Foreskin keratinocyte (primary cell): ENCODE measurements at places on chromosomes 2 and 18.

DNA sequence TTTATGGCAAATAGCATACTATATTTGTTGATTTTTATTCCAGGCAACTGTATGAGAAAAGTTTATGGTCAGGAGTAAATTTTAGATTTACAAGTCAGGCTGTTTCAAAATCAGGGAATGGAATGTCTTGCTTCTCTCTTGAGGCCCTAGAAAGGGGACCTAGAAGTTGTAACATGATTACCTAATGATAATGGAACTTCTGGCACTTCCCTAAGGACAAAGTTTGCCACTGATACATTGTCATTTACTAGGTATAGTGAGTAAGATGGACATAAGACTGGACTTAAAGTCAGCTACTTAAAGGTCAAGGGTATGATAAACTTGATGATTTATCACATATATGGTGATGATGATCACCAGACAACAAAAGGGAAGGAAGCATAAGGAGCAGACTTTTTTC lies 103.3 kb upstream of the VRK2 start:
- peak; percentile 6 for DNase-seq

GRCh38 chr2:45329045-45329677 lies 281.9 kb downstream of the SRBD1 start:
- DNase-seq: no peak

- no peak for DNase-seq
Measured at GRCh38 chr2:120383631-120384340, 37.9 kb downstream of the INHBB start.

DNA sequence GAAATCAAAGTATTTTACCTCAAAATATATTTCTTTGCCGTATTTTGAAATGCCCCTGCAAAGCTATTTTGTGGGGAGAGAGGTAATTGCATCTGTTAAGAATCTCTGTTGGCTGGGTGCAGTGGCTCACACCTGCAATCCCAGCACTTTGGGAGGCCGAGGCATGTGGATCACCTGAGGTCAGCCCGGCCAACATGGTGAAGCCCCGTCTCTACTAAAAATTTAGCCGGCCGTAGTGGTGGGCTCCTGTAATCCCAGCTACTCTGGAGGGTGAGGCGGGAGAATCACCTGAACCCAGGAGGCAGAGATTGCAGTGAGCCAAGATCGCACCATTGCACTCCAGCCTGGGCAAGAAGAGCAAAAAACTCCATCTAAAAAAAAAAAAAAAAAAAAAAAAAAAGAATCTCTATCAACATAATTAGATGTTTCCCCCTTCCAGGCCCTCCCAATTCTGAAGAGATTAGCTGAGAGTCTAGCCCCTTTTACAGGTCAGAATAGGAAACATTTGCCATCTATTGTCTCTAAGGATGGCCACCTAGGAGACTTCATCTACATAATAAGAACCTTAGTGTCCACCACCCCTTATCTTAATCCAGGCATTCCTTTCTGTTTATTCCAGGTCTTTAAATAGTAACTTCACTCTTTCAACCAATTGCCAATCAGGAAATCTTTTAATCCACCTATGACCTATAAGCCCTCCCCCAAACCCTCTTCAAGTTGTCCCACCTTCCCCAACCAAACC lies 3.5 kb upstream of the TRAPPC8 start:
- DNase-seq: no peak

GRCh38 chr18:45828917-45829811 lies 3.7 kb downstream of the SIGLEC15 start:
- DNase-seq: no peak

GRCh38 chr2:151842830-151843690 lies 14.8 kb upstream of the ARL5A start:
- DNase-seq: no peak

DNA sequence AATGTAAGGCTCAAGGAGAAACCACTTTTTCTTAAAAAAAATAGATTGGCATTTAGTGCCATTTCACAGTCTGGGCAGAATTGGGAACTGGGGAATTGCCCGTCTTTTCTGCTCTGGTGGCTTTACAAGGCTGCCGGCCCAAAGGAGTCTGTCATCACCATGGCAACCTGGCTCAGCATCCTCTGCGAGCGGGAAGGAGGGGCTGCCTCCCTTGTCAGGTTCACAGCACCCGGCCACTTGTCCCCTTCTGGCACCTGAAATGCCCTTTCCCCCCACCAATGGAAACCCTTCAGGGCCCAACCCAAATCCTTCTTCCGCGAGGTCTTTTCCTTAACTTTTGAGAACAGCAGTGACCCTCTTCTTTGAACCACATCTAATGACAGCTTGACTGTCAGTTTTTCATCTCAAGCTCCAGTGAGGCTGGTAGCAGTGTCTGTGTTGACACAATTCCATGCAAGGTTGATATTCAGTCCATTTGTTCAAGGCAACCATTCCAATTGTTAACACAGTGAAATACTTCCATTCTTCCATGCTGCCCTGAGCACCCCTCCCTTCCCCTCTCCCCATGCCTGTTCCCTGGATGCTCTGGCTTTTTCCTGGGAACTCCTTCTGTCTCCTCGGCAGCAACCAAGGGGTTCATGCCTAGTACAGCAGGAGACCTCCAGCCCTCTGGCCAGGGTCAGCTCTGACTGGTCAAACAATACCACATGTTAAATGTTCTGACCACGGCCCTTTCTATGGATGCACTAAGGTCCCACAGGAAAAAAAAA lies 79.6 kb downstream of the DNER start:
- no peak for DNase-seq

DNA sequence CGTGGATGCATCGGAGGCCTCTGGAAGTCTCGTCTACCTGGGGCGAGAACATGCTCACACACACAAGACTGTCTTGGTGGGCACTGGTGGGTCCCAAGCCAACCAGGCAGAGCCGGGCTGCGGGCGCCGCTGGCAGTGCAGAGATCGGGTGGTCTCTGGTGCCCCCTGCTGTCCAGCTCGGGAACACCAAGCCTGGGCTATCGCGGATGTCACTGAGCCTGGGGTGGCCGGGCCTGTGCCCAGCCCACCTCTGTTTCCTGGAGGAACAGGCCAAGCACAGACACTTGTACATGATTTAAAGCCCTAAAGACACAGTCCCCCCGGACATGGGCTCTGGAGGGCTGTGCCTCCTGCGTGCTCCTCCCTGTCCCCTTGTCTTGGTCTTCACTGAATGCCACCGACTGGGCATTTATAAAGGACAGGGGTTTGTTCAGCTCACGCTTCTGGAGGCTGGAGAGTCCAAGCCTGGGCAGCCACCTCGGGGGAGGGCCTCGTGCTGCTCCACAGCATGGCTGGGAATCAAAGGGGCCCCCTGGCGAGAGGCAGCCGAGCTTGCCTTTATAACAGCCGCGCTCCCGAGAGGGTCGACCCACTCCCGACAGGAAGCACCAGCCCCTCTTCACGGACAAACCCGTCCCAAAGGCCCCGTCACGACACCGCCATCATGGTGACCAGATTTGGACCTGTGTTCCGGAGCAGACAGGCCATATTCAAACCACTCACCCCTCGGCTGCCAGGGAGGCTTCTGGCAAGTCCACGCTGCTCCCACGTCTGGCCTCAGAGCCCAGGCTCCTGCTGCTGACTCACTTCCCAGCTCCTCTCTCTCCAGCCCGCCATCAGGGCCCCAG lies 3.6 kb upstream of the OTOS start:
- no peak for DNase-seq

DNA sequence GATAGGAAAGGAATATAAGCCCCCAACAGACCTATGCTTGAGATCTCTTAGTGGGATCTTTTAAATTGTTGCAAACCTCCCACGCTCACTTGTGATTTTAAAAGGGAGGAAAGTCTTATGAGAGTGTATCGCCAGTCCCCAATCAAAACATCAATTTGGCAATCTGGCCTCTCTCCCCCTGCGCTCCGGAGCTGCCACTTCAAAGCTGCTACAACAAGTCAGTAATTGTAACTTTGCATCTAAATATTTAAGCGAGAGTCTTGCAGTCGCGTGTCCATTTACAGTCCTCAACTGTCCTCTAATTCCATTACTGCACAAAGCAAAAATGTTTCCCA lies 8.4 kb downstream of the PAX3 start:
- DNase-seq: no peak

- DNase-seq: no peak
Measured at GRCh38 chr2:191713837-191714236, 35.9 kb downstream of the NABP1 start.

- DNase-seq: no peak
Measured at GRCh38 chr2:65969161-65969560, 465.8 kb upstream of the MEIS1 start.

DNA sequence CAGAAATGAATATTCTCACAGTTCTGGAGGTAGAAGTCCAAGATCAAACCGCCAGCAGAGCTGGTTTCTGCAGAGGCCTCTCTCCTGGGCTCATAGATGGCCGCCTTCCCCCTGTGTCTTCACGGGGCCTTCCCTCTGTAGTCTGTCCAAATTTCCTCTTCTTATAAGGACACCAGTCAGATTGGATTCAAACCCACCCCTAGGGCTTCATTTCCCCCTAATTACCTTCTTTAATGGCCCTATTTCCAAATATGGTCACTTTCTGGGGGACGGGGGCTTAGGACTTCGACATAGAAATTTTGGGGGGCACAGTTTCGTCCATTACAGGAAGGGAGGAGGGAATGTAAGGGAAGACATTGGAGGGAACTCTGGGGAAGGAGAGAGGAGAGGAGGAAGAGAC lies 132.6 kb downstream of the DDX1 start:
- DNase-seq: no peak

- DNase-seq: no peak
Measured at GRCh38 chr2:232328516-232329460, 49.8 kb upstream of the ALPP start.

- no peak for DNase-seq
Measured at GRCh38 chr18:28875059-28875458, 698.1 kb upstream of the CDH2 start.

- no peak for DNase-seq
Measured at GRCh38 chr2:62195421-62196277, at the start of gene B3GNT2. TSS of gene B3GNT2 (plus strand) at chr2:62196115. CDS start at chr2:62222221, 26,106 bp downstream.

- DNase-seq: peak; percentile 63
Measured at GRCh38 chr2:68918497-68918896, 34.2 kb downstream of the GKN2 start.

- DNase-seq: no peak
Measured at GRCh38 chr2:165787334-165787733, 6.7 kb downstream of the GALNT3 start.

- DNase-seq: no peak
Measured at GRCh38 chr2:49306925-49307324, 152.6 kb upstream of the FSHR start.

DNA sequence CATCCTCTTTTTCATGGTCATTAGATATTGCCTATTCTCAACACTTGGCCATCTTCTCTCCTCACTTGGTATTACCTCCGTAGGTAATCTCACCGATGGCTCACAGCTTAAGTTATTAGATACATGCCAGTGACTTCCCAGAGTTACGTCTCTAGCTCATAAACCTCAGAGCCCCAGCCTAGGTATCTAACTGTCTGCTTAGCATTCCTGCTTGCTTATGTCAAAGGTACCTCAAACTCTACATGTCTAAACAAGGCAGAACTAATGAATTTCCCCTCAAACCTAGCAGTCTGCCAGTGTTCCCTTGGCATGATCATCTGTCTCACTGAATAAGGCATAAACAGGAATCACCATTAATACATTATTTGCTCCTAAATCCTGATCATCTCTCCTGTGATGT lies 27.7 kb upstream of the ZNF638 start:
- DNase-seq: peak; percentile 95

- DNase-seq: no peak
Measured at GRCh38 chr18:59881728-59882656, 17.8 kb upstream of the PMAIP1 start.

- peak; percentile 17 for DNase-seq
Measured at GRCh38 chr2:163698857-163699256, 37.0 kb downstream of the FIGN start.

- DNase-seq: peak; percentile 43
Measured at GRCh38 chr2:15638720-15639119, 47.1 kb downstream of the DDX1 start.

GRCh38 chr18:61153571-61153970 lies 179.7 kb upstream of the CDH20 start:
- no peak for DNase-seq

GRCh38 chr2:104431701-104432121 lies 422.2 kb upstream of the POU3F3 start:
- DNase-seq: no peak

- no peak for DNase-seq
Measured at GRCh38 chr2:23534771-23535170, 149.8 kb downstream of the KLHL29 start.

- DNase-seq: no peak
Measured at GRCh38 chr2:23418461-23418911, 33.5 kb downstream of the KLHL29 start.

- DNase-seq: no peak
Measured at GRCh38 chr2:141182246-141182645, 948.6 kb downstream of the LRP1B start.

- no peak for DNase-seq
Measured at GRCh38 chr2:162342841-162343240, 1.1 kb upstream of the GCA start.

DNA sequence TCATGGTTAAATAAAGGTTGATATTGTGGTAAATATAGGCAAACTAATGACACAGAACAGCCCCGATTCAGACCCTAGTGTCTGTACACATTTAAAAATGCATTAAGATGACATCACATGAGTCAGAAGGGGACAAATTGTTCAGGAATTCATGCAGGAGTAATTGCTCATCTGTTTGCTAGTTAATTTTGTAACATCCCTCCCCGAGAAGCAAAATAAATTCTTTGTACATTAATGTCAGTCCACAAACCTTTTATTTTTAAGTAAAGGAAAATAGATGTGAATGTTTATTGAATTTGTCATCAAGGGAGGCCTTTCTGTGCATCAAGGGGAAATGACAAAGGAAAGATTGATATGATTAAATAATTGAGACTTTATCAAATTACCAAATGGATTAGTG lies 69.9 kb downstream of the SH3BP4 start:
- peak; percentile 93 for DNase-seq

DNA sequence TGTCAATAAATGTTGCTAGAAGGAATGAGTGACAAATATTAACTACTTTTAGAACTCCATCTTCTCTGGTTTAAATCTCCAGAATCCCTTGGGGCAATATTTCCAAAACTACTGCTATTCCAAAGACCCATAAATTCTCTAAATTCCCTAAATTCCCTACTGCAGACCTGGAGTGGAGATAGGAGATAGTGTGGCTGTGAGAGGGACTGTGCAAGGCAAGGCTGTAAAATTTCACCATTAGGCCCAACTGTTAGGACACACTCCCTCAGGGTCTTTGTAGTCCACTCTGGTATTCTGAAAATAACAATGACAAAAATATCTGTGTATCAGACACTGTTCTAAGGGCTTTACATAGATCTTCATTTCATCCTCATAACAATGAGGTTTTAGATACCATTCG lies 67.9 kb downstream of the MYL12B start:
- DNase-seq: no peak

DNA sequence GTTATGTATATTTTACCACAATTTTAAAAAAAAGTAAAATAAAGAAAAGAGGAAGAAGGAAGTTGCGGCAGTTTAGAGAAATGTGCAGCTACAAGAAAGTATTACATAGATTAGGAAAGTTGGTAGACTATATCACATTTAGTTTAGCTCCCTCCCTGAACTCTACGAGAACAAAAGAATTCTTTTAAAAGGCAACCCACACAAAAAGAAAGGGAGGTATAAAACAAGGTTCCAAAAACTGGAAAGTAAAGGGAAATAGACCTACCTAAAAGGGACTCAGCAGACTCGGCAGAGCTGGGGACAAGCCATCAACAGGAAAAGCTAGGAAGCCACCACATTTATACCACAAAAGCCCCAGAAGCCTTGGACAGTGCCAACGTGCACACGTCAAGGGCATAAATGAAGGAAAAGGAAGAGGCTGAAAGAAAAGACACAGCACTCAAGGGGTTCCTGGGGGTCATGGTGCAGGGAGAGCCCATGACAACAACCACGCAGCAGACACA lies 9.1 kb downstream of the TMEM127 start:
- no peak for DNase-seq
